ENCODE measurements at places on chromosomes 4 and X. TPM values are rescaled to one million over a fixed set of nuclear protein-coding genes. Genes with fewer than 3 reads are reported as not detected.

The MCUB gene
- total RNA-seq: 6.5 TPM

The SPIN4 gene
- 1.3 TPM for total RNA-seq

The GUCY1A1 gene
- 12.3 TPM for total RNA-seq

The CFAP99 gene
- total RNA-seq: 0.69 TPM

The PWWP3B gene
- total RNA-seq: 6.7 TPM

The PPP1R2C gene
- total RNA-seq: not detected

The ADAM29 gene
- not detected for total RNA-seq

The ADGRG4 gene
- total RNA-seq: not detected

The MAD2L1 gene
- 0.67 TPM for total RNA-seq

The CDX4 gene
- total RNA-seq: not detected

The FAM133A gene
- total RNA-seq: 0.06 TPM

The GRID2 gene
- total RNA-seq: not detected

The SOWAHB gene
- 4.2 TPM for total RNA-seq

The GAGE12J gene
- total RNA-seq: not detected

The EVC gene
- 10.4 TPM for total RNA-seq

The TRPC5OS gene
- total RNA-seq: not detected

The MAOB gene
- total RNA-seq: 10.7 TPM

The HAND2 gene
- 2.4 TPM for total RNA-seq

The F8 gene
- 5.5 TPM for total RNA-seq

The PPBP gene
- not detected for total RNA-seq

The TBX22 gene
- total RNA-seq: not detected

The HEPH gene
- 0.98 TPM for total RNA-seq

The TRIM60 gene
- total RNA-seq: not detected

The XG gene
- 0.12 TPM for total RNA-seq

The MXRA5 gene
- 4.1 TPM for total RNA-seq

The S100G gene
- total RNA-seq: not detected

All from pancreas (tissue), 10 donors.